ENCODE measurements at places on chromosomes 11 and 22.

- no peak for ATAC-seq
These were observed 43.8 kb downstream of the MAP6 start for GRCh38 chr11:75625021-75625420.

GRCh38 chr11:35173616-35174566, 34.9 kb downstream of the CD44 start:
- ATAC-seq, result peak; percentile 28

- ATAC-seq, result peak; percentile 76
These were observed 23.2 kb upstream of the ST3GAL4 start for GRCh38 chr11:126332221-126332711.

DNA sequence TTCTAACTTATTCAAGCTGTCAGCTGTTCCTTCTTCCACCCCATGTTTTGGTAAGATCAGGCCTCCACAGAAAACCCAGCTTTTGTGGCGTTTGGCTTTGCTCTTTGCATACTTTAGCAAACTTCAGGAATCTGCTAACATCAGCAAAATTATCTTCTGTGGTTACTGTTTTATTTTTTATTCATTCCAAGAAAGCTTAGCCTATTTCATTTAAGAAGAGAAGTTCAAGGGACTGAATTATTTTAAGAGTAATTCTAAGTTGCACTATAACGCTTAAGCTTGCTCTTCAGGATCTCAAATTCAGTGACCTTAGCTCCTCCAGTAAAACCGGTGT, 1.1 kb downstream of the JHY start:
- no peak for ATAC-seq

- ATAC-seq, result peak; percentile 22
These were observed at the start of gene MRGPRE for GRCh38 chr11:3231851-3232744. MRGPRE (minus strand) TSS chr11:3232417; CDS start chr11:3228799, 3,618 bp downstream.
